ENCODE measurements at places on chromosomes 6 and 20. TPM values are rescaled to one million over a fixed set of nuclear protein-coding genes. Genes with fewer than 3 reads are reported as not detected.

VSX1 gene
- not detected for total RNA-seq

C6orf89 gene
- 73.2 TPM for total RNA-seq

UTRN gene
- 144 TPM for total RNA-seq

VGLL2 gene
- not detected for total RNA-seq

GNMT gene
- total RNA-seq = 0.97 TPM

BHLHE23 gene
- not detected for total RNA-seq

OR2H2 gene
- total RNA-seq = not detected

ANKRD66 gene
- total RNA-seq = not detected

HDAC2 gene
- 147 TPM for total RNA-seq

NRSN1 gene
- not detected for total RNA-seq

TPD52L1 gene
- 7.2 TPM for total RNA-seq
